ENCODE measurements at places on chromosomes 4 and X.

DNA sequence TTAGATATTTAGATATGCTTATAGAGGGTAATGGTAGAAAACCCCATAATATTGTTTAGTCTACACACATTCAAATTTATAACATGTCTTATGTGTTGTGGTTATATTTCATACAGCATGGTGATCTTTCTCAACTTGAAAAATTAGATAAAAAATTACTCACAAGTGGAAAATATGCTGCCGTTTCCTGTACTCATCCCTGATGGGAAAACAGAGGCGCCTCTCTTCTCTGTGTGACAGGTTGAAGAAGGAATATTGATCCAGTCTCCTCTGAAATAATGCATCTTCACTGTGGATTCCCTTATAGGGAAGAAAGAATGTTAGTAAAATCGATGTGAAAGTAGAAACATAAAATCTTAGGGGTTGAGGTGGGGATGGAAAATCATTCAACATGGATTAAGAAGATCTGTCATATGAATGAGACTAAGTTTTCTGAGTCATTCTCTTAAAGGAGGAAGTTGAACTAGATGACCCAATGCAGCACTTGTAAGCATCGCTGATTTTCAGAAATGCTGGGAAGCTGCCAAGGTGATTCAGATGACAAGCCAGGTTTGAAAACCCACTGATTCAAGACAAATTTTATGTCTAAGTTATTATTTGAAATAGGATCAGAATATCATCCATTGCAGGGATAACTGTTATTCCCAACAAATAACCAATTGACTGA is 70.7 kb downstream of the ANKRD50 start:
- peak; percentile 86 for DNase-seq

GRCh38 chr4:770022-770421 is 55.9 kb downstream of the CPLX1 start:
- no peak for DNase-seq

DNA sequence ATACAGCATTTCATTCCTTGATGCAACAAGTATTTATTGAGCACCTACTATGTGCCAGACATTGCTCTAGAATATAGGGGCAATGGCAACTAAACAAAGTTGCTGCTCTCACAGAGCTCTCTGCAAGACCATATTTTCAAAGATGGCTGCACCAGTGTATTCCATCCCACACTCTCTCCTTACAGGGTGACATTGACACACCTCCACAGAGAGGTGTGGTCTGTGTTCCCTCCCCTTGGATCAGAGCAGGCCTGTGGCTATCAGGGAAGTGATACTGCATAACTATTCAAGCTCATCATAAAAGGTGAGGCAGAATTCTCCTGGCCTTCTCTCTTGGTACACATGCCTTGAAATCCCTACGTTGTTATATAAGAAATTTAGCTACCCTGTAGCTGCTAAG is 95.3 kb upstream of the SOD3 start:
- DNase-seq, result no peak

DNA sequence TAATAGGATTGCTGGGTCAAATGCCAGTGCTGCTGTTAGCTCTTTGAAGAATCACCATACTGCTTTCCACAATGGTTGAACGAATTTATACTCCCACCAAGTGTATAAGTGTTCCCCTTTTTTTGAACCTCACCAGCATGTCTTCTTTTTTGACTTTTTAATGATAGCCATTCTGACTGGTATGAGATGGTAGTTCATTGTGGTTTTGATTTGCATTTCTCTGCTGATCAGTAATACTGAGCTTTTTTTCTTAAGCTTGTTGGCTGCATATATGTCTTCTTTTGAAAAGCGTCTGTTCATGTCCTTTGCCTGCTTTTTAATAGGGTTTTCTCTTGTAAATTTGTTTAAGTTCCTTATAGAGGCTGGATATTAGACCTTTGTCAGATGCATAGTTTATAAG is 14.8 kb downstream of the USP38 start:
- DNase-seq, result no peak

- peak; percentile 31 for DNase-seq
Measured at GRCh38 chr4:113300471-113300928, 251.0 kb downstream of the ANK2 start.

- no peak for DNase-seq
Measured at GRCh38 chr4:20847124-20847747, 147.0 kb downstream of the PACRGL start.

- no peak for DNase-seq
Measured at GRCh38 chr4:35643661-35644060, 600.7 kb downstream of the ARAP2 start.

- no peak for DNase-seq
Measured at GRCh38 chrX:2220829-2221567, 279.8 kb downstream of the DHRSX start.

DNA sequence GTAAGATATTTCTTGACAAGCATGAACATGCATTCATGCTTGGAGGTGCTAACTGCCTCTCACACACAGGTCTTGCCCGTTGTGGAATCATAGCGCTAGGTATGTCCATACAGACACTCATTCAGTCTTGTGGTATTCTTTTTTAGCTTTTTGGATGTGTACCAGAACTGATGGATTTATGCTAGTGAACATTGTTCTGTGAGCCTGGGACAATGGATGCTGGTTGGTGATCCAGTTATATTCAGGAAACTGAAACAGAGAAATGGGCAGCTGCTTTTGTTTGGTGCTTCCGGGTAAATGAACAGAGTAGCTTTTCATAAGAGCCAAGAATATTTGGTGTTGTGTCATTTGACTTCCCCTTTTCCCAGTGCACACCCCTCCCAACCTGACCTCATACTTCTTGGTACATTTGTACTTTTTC is 78.9 kb upstream of the SLC4A4 start:
- no peak for DNase-seq

DNA sequence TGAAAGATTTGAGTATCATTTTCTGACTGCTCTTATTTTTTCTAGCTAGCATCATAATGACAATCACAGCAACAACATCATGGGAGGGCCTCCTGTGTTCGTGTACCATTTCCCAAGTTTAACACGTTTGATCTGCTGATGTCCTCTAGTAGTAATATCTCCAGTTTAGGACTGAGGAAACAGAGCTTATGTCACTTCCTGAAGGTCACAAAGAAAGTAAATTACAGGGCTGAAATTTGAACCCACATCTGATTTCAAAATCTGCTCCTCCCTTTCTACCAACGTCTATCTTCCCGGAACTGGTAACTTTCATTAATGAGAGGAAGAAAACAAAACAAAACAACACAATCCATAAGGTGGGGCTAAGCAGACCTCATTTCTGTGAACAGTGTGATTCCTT is 302.7 kb downstream of the PACRGL start:
- DNase-seq, result no peak

- no peak for DNase-seq
Measured at GRCh38 chr4:180098586-180098985, 2144.6 kb upstream of the TENM3 start.

DNA sequence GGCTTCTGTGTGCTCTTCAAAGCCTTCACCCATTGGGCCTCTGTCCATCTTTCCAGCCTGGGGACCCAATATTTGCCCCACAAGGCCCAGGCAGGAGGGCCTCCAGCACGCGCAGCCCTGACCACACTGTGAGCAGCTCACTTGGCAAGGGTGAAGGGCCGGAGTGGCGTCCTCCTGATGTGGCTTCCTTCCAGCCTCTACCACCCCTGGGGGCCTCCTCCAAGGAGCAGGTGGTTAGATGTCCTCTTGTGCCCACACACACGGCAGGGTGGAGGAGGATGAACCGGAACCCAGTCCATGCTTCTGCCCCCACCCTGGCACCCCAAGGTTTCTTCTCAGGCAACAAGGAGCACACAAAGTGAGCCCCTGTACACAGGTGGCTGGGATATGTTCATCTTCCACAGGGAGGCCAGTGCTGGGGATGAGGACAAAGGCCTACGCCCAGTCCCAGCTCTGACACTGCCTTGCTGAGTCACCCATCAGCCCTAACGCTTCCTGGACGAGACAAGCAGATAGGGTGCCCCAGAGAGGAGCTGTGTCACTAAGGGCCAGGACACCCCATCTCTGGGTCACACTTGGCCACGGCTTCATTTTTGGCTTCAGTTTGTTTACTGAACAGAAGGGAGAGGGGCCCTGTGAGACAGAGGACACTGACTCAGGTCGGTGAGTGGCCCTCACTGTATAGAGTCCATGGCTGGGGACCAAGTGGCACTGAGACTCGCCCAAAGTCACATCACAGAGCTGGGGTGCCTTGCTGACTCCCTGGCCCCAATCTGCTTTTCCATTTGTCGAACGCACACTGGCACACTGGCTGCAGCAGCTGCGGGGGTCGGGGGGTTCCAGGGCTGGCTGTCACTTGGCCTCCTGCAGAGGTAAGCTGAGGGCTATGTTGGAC is 1.9 kb downstream of the UBL4A start:
- peak; percentile 54 for DNase-seq

DNA sequence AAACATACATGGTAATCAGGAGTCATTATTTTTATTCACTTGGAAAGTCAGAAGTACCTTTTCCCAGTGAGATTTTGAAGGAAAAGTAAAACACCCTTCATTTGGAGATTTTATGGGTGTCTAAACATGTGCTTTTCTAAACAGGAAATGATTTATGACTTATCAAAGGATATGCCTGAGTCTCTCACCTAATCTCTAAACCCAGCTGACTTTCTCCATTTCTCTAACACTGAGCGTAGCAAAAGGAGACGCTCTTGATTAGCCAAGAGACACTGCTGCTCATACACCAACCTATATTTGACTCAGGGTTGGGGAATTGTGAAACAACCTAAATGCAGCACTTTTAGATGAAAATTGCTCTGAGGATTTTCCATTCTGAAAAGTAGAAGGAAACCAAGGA is 468.5 kb upstream of the FTHL17 start:
- peak; percentile 7 for DNase-seq

- no peak for DNase-seq
Measured at GRCh38 chr4:36921476-36922216, 322.9 kb upstream of the NWD2 start.

GRCh38 chr4:36532670-36533379 is 251.4 kb downstream of the DTHD1 start:
- DNase-seq, result no peak

GRCh38 chr4:118957722-118958445 is 69.2 kb downstream of the SYNPO2 start:
- DNase-seq, result no peak

GRCh38 chr4:26032630-26033317 is 118.8 kb downstream of the SMIM20 start:
- no peak for DNase-seq

DNA sequence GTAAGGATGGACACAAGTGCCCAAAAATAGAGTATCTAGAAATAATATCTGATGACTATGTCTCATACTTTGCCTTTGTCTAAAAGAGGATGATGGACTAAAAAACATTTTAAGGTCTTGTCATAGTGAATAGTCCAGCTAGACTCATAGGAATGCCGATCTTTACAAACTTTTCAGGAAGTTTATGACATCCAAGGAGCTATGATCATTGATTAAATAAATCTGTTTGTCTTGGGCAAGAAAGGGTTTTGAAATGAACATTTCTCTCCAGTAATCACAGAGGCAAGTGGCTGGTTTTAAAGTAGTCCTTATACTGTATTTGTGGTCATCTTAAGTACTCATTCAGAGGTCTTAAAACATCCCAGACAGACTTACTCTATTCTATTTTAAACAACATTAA is 109.8 kb downstream of the MAPK10 start:
- no peak for DNase-seq

DNA sequence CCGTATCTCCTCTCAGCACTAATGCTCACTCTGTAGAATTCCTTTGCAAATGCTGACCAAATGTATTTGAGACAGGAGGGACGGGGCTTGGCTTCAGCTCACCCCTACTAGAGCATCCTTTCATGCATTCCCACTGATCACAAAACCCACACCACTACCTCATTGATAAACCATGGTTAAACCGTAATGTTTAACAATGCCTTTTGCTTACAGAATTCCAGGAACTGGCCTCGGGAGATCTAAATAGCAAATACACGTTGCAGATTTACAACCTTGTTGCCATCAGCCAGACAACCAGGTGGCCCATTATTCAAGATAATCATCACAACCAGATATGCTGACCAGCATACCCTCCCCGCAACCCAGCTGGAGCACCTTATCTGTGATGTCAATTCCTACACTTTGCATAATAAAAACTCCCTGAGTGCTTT is 391.9 kb downstream of the KCTD8 start:
- peak; percentile 7 for DNase-seq

GRCh38 chr4:96983830-96984229 is 1143.9 kb downstream of the PDHA2 start:
- DNase-seq, result peak; percentile 29

DNA sequence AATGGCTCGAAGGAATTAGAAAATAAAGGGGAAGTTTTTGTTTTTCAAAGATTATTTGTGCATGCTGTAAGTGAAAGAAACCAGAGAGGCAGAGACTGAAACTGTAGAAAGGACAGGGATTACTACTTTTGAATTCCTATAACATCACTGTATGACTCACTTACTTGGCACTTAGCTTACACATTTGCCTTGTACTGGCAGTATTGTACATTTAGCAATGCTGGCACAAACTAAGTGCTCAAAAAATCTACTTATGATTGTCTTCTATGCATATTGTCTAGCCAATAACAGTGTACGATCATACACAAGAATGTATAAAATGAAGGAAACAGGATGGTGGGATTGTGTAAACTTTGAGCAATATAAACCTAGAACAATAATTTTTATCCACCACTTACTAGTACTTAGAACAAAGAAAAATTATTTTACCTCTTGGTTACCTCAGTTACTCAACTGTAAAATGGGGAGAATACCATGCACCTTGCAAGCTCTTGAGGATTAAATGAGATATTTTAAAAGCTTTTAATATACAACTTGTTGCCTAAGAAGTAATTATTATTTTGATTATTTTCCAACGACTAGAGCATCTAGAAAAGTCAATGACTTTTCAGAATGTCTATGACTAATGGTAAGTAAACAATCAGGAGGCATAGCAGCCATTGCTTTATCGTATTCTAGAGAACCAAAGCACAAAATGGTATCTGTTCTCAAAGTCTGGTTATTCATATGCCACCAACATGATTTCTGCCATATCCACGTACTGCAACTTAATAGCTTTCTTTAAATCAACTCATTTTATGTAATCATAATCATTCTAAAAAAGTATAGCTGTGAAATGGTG is 4.7 kb downstream of the FAM120C start:
- peak; percentile 73 for DNase-seq

GRCh38 chrX:109967156-109967555 is 35.8 kb upstream of the TMEM164 start:
- no peak for DNase-seq

DNA sequence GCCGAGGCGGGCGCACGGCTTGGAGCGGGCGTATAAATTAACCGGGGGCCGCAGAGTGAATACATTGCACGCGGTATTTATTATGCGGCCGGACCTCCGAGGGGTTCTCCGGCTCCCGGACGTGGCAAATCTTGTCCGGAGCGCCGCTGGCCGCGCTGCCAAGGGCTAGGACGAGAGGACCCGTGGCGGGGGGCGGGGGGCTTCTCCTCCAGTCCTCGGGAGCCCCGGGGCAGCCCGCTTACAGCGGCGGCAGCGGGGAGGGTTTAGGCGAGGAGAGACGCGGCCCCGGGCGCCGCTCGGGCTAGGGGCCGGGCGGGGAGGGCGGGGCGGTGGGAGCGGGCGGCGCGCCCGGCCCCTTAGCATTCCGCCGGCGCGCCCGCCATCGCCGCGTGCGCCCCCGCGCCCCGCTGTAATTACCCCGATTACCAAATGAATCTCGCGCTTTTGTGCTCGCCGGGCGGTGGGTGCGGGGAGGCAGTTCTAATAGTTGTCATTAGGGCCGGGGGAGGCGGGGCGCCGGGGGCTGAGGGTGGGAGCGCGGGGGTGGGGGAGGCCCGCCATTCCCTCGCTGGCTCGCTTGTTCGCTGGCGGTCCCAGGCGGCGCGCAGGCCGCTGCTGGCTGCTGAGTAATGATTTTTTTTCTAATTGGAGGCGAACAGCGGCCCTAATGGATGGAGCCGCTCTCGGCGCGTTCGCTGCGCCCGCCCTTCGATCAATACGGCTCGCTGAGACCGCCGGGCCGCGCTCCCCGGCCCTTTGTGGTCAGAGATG is 276.6 kb downstream of the BCOR start:
- DNase-seq, result no peak
